Suppressor macrophage (primary cell): ENCODE measurements at places on chromosomes 4 and X.

- DNase-seq, result no peak
Measured at GRCh38 chrX:151975736-151976275, 1.3 kb upstream of the GABRE start.

DNA sequence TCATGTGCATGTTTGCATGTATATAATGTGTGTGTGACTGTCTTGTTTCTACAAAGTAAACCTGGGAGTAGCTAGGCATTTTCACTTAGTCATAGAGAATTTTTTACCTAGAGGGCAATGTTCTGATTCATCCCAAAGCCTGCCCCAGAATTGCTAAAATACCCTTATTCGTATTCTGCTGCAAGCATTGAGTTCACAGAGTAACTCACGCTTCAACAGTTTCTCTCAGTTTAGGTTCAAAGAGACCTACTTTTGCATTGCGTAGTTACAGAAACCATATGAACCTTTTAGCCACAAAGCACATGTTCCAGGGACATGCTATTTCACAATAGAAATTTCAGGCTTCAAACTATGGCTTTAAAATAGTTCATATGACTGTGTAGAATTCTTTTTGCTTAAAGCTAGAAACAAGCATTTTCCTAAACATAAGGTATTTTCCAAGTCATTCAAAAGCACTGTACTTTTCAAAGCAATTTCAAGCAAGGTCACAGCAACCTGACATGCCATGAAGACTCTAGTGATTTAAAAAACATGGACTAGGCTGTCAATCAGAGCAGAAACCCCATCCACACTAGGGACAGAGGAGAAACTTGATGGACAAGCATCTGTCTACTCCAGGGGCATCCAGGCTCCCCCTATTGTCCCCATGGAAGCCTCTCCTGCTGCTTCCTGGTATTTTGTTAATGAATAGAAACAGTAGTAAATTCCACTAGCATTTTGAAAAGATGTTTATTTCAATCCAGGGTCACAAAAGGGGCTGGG, 81.5 kb upstream of the MAPK10 start:
- no peak for DNase-seq

GRCh38 chrX:40201329-40201885, 103.6 kb upstream of the BCOR start:
- DNase-seq, result no peak

- no peak for DNase-seq
Measured at GRCh38 chr4:90542216-90542615, 415.0 kb downstream of the CCSER1 start.

DNA sequence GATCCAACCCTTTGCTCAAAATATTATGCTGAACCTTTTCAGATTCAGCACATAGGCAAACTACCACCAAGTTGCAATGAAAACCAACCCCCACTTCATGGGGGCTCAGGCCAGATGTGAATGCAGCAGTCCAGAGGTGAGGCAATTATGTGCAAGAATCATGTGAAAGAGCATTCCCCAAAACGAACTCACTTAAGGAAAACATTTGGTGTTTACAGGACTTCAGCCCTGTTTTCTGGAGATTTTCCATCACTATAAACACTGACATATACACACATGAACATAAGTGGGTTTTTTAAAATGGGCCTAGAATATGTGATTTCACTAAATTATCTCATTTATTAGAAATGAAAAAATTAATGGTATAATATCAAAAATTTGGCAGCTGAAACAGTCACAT, 31.5 kb downstream of the BMP3 start:
- no peak for DNase-seq
